Mammary epithelial cell (primary cell): ENCODE measurements at places on chromosomes 5 and 9. TPM values are rescaled to one million over a fixed set of nuclear protein-coding genes. Genes with fewer than 3 reads are reported as not detected.

Gene NRG2
- total RNA-seq: 0.17 TPM

Gene ABCA1
- total RNA-seq: 22.5 and 31.3 TPM in 2 replicates

Gene GARIN3
- total RNA-seq: not detected in 2 replicates

DNA sequence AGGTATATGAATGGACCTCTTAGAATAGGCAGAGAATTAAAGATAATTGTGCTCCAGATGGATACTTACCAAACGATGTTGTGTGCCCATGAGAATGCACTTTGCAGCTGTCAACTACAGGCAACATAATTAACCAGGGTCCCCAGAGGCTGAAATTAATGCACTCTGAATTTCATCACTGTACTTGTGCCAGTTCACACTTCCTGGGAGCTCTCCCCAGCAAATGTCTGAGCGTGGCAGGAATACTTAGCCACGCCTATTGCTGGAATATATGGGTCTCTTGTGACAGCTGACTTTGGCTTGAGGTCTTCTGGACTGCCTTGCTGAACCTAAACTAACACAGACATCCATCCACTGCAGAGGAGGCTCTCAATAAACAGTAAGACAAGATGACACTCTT, 11.9 kb upstream of the C1QTNF2 start:
- DNase-seq: no peak

DNA sequence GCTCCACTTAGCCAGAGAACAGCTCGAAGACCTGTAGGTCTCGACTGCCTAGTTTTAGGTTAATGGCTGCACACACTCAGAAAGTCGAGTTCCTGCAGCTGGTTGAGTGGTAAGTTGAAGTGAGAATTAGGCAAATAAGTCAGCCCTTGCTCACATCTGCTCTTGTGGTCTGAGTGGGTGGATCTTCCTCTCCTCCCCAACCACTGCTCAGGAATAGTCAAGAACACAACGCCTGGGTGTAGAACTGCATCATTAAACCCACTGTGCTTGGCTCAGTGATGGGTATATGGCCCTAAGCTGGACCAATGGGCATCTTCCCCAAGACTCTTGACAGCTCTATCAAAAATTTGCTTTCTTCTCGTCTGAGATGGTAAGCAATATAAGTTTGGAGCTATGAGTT, 20.9 kb upstream of the ADAM19 start:
- no peak for DNase-seq
